ENCODE measurements at places on chromosomes 2 and 18. TPM values are rescaled to one million over a fixed set of nuclear protein-coding genes. Genes with fewer than 3 reads are reported as not detected.
A peak's percentile ranks its signal among the peaks of the same experiment; 100 is the strongest.

GRCh38 chr2:165251366-165251765 is 12.2 kb downstream of the SCN2A start:
- H3K36me3 ChIP-seq: no peaks in the 10 kb centered on the region
- no peak for DNase-seq
- H3K4me3 ChIP-seq: no peak overlapping the region
- no peak overlapping the region for H3K27ac ChIP-seq
- H3K27me3 ChIP-seq: no peaks in the 10 kb centered on the region

GRCh38 chr2:103880081-103880834 is 973.7 kb upstream of the POU3F3 start:
- no peaks in the 10 kb centered on the region for H3K4me1 ChIP-seq
- H3K4me3 ChIP-seq: no peak overlapping the region
- H3K27me3 ChIP-seq: no peaks in the 10 kb centered on the region
- H3K36me3 ChIP-seq: no peaks in the 10 kb centered on the region
- no peak overlapping the region for H3K27ac ChIP-seq

GRCh38 chr2:205670292-205670691 is 12.0 kb upstream of the NRP2 start:
- H3K4me3 ChIP-seq: no peak overlapping the region
- peaks cover 2% of the 10 kb centered on the region for H3K4me1 ChIP-seq

DNA sequence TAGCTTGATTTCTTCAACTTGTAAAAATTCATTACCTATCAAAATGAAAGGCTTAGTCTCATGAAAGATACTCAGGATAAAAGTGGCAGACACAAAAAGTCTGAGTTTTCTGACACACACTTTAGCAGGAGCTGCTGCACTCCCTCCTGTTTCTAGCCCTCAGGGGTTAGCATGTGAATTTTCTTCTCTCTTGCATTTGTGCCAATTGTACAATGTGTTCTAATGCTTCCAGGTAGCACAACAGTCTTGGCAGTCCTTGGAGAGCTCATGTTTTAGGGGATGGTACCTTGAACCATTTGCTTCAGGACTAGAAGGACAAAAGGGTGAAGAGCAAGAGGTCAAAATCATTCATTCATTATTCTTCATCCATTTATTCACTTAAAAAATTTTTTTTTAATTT is 316.8 kb downstream of the AFF3 start:
- H3K36me3 ChIP-seq: no peaks in the 10 kb centered on the region
- no peaks in the 10 kb centered on the region for H3K4me1 ChIP-seq
- H3K4me3 ChIP-seq: no peak overlapping the region
- no peaks in the 10 kb centered on the region for H3K27me3 ChIP-seq

DNA sequence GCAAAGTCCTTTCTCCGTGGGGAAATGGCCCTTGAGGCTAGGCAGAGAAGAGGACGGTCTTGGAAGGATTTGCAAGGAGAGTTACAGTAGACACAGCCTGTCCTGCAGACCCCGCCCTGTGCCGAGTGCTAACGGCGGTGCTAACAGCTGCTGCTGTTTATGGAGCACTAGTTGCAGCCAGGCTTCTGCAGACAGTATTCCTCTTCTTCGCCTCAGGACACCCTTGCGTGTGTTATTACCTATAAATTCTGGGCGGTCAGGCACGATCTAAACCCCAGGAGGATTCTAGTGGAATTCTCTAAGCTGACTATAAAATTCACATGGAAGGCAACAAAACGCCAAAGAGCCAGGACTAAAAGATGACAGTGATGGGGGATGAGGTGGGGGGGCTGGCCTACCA is 139.8 kb downstream of the GLI2 start:
- DNase-seq: no peak
- no peaks in the 10 kb centered on the region for H3K27me3 ChIP-seq
- no peaks in the 10 kb centered on the region for H3K36me3 ChIP-seq

DNA sequence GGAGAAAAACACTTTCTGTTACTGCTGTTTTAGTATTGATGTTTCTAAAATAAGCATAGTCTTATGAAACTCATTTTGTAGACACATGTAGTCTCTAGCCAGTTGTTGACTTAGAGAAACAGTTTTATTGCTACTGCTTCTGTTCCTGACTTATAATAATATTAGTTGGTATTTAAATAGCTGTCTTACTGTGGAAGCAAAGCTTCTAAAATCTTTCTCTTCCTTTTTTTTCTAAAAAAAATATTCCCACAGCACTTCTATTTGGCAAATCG is 121.8 kb downstream of the MTX2 start:
- DNase-seq: no peak
- peaks cover 35% of the 10 kb centered on the region for H3K4me1 ChIP-seq
- H3K27me3 ChIP-seq: no peaks in the 10 kb centered on the region
- no peak overlapping the region for H3K4me3 ChIP-seq
- no peak overlapping the region for H3K27ac ChIP-seq

GRCh38 chr2:174902506-174903263 is 102.5 kb downstream of the CHN1 start:
- H3K27ac ChIP-seq: no peak overlapping the region
- no peak overlapping the region for H3K4me3 ChIP-seq
- no peaks in the 10 kb centered on the region for H3K36me3 ChIP-seq
- no peak for DNase-seq

- DNase-seq: no peak
- H3K4me1 ChIP-seq: peaks cover 8% of the 10 kb centered on the region
- H3K36me3 ChIP-seq: no peaks in the 10 kb centered on the region
- H3K4me3 ChIP-seq: no peak overlapping the region
- no peak overlapping the region for H3K27ac ChIP-seq
Observed at GRCh38 chr2:67050622-67051021, 346.5 kb upstream of the ETAA1 start.

DNA sequence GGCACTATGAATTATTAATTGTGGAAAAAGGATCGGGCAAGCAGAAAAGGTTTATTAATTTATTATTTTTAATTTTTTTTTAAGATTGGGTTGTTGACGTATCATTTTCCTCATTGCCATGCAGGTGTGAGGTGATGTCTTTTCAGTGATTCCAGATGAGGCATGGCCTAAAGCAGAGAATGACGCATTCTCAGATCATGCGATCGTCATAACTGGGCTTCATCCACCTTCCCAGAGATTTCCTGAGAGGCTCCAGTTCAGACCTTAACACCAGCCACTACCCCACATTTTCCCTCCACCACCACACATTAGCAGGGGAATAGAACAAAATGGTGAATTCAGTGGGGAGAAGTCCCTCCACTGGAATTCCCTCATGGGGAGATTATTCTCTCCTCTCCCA is 518.4 kb upstream of the SPHKAP start:
- no peak overlapping the region for H3K27ac ChIP-seq
- no peaks in the 10 kb centered on the region for H3K27me3 ChIP-seq
- H3K36me3 ChIP-seq: no peaks in the 10 kb centered on the region
- no peaks in the 10 kb centered on the region for H3K4me1 ChIP-seq
- no peak overlapping the region for H3K4me3 ChIP-seq
- DNase-seq: no peak

DNA sequence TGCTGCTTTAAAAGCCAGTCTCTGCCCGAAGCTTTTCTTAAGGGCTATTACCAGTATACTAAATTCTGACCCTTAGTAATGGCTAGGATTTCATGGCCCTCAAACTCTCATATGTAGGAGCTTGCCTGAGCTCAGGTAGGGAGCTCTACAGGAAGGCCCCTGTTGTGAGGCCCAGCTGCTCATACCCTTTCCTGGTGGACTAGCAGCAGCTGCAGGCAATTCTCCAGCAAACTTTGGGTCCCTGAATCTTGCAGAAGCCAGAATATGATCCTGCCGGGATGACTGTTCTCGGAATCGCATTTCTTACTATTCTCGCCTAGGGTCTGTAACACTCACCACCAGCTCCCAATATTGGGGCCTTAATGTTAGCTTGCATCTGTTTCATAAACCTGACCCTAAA is 106.4 kb upstream of the SERTAD2 start:
- H3K4me3 ChIP-seq: no peak overlapping the region
- H3K4me1 ChIP-seq: peaks cover 2% of the 10 kb centered on the region
- H3K27me3 ChIP-seq: no peaks in the 10 kb centered on the region
- H3K36me3 ChIP-seq: no peaks in the 10 kb centered on the region
- no peak overlapping the region for H3K27ac ChIP-seq

DNA sequence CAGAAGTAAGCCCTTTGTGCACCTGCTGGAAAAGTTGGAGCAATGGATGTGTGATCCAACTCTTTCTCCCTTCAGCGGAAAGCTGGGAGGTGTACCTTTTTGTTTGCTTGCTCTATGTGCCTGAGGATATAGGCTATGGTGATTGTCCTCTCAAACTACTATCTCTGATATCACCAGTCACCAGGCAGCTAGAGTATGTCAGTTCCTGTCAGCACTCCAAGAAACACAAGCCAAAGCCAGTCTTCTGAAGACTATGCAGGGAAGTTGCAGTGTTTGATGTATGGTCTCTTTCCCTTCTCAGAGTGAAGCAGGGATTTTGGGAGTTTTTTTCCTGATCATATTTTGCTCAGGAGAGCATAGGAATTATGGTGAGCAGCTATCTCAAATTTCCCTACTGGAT is 146.4 kb downstream of the PTH2R start:
- no peaks in the 10 kb centered on the region for H3K27me3 ChIP-seq
- no peak for DNase-seq
- H3K4me1 ChIP-seq: no peaks in the 10 kb centered on the region
- H3K27ac ChIP-seq: no peak overlapping the region
- H3K36me3 ChIP-seq: no peaks in the 10 kb centered on the region

DNA sequence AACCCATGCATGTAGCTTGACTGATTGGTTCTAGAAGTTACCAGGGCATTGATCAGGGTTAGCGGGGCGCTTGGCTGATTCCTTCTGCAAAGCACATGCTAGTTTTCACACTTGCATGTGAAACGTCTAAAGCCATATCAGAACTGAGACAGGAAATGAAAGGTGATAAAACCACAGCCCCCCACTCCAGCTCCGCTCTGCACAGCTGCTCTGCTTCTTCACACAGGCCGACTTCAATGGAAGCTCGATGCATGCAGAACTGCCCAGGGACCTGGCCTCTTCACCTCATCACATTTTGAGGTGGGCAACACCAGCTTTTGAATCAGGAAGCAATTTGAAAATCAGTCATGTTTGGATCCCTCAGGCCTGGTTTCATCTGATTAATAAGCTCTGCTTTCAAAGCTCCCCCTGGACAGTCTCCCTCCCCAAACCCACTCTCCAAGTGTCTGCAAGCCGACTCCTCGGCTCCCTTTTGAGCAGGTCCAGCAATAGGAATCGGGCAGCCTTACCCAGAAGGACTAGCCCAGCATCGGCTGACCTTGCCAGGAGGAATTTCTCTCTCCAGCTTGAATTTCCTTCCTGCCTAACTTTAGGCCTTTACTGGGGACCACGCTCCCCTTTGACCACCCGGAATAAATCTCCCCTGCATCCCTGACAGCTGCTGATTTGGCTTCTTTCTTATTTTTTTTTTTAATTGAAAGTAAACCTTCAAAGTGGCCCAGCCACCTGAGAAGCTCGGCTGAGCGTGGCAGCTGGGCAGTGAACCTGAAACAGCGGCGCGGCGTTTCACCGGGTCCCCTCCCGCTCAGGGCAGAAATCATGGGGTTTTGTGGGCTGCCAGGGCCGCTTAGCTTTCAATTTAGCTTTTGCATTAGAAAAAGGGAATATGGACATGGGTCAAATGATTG is 31.7 kb downstream of the HRH4 start:
- H3K27me3 ChIP-seq: no peaks in the 10 kb centered on the region
- H3K36me3 ChIP-seq: no peaks in the 10 kb centered on the region
- no peaks in the 10 kb centered on the region for H3K4me1 ChIP-seq
- no peak overlapping the region for H3K27ac ChIP-seq
- no peak overlapping the region for H3K4me3 ChIP-seq

- no peak overlapping the region for H3K4me3 ChIP-seq
- H3K36me3 ChIP-seq: no peaks in the 10 kb centered on the region
Observed at GRCh38 chr2:235538144-235538639, 44.3 kb downstream of the AGAP1 start.

DNA sequence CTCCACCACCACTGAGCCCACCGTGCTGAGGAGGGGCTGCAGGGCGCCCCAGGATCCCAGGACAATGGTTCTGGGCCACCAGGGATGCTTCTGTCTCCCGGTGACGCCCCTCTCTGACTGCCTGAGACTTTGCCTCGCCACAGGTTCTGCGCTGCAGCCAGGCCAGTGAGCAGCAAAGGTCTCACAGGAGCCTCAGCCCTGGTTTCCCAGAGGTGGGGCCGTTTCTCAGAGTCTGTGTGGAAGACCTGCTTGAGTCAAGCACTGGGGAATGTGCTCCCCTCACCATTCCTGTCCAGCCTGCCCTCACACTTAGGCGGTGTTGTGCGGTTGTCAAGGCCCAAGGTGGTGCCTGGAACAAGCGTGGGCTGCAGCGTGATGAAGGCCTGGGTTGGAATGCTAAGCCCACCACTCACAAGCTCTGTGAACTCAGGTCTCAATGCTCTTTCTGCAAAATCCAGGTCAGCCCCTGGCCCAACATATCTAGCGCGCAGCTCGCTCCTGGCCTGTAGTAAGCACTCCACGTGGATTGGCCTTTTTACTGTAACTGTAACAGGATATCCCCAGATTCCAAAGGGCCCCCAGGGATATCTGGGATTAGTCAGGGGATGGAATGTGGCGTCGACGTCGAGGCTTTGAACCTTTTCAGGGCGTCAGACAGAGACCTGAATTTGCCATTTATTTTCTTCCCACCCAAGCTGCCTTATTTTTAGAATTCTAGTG is 47.6 kb downstream of the PLB1 start:
- no peaks in the 10 kb centered on the region for H3K36me3 ChIP-seq
- H3K4me3 ChIP-seq: no peak overlapping the region
- no peaks in the 10 kb centered on the region for H3K27me3 ChIP-seq
- DNase-seq: peak; percentile 41

- no peaks in the 10 kb centered on the region for H3K4me1 ChIP-seq
- no peaks in the 10 kb centered on the region for H3K27me3 ChIP-seq
- no peak for DNase-seq
Observed at GRCh38 chr18:30682672-30683071, 359.9 kb downstream of the DSC3 start.

GRCh38 chr2:46879511-46879910 is 36.1 kb downstream of the MCFD2 start:
- no peak overlapping the region for H3K4me3 ChIP-seq
- no peak overlapping the region for H3K27ac ChIP-seq
- peaks cover 45% of the 10 kb centered on the region for H3K4me1 ChIP-seq
- DNase-seq: no peak

DNA sequence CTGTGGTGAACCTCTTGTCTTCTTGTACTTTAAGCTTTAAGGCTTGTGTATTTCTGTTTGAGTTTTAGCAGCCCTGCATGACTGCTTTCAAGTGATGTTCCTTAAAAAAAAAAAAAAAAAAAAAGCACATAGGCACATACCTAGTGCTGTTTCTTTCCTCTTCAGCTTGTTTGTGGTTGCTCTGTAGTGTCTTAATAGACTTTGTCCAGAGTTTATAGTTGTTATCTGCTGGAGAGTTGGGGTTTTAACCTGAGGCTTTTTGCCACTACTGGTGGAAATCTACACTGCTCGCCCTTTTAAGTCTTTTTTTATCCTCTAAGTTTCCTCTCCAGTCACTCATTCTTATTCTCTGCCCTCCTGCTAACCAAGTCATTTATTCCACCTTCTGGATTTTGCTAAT is 34.5 kb downstream of the AGFG1 start:
- peaks cover 75% of the 10 kb centered on the region for H3K4me1 ChIP-seq
- no peaks in the 10 kb centered on the region for H3K27me3 ChIP-seq
- DNase-seq: no peak
- no peaks in the 10 kb centered on the region for H3K36me3 ChIP-seq
- no peak overlapping the region for H3K27ac ChIP-seq

ANKRD23 gene
- 5.5 TPM for total RNA-seq

TRIM54 gene
- total RNA-seq: 0.41 TPM

CPO gene
- total RNA-seq: 1.1 TPM

ABCG5 gene
- total RNA-seq: not detected

CD28 gene
- total RNA-seq: 0.28 TPM

CCDC102B gene
- 16.3 TPM for total RNA-seq

KYNU gene
- 2.3 TPM for total RNA-seq

CHRND gene
- total RNA-seq: not detected
